Hepatocyte (in vitro differentiated cells): ENCODE measurements at places on chromosomes 2 and 18. TPM values are rescaled to one million over a fixed set of nuclear protein-coding genes. Genes with fewer than 3 reads are reported as not detected.
A peak's percentile ranks its signal among the peaks of the same experiment; 100 is the strongest.

Gene ERFE
- 0.27 TPM in 1 of 2 replicates, not detected in the other for total RNA-seq

DNA sequence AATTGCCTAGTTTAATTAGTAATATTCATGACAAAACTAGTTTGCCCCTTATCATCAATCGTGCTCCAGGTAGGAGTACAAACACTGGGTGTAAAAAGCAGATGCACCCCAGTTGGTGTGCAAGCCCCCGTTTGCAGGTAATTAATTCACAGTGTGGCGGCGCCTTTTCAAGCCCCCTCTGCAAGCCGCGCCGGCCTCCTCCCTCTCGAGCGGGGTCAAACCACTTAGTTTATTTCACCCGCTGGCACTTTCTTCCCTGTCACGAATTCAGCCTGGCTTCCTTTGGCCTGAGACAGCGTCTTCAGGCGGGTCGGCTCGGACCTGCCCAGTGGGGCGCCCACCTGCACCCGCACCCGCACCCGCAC is 64.7 kb upstream of the MAPRE2 start:
- DNase-seq = no peak

DNA sequence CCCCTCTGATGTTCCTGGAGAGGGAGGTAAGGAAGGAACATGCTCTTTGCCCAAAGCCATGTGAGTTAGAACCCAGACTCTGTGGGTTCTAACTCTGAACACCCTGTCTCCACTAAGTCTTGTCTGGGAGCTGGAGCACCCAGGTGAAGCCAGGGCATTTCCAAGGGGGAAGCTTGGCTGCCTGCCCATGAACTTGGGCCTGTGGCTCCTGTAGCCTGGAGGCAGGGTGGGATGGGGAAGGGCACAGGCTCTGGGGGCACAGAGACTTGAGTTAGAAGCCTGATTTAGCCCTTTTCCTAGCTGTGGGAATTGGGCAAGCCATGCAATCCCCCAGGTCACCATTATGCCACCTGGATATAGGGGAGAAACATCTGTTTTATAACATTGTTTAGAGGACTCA is 65.2 kb downstream of the LBH start:
- DNase-seq = no peak

GRCh38 chr2:123453046-123453700 is 571.9 kb upstream of the CNTNAP5 start:
- no peak for DNase-seq

DNA sequence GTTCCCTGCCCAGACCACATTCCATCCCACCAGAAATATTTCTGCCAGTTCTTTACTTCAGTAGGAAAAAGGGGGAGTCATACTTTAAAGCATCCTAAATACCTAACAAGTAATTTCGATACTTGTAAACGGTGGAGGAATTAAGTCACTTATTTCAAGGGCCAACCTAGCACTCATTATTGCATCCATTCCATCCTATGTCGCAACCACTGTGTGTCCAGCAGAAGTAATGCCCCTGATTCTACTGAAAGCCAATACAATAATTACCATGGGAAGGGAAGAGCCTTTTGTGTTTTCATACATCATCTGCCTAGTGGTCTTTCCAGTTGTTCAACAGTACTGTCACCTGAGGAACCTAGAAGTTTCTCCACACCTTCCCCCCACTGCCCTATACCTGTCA is 12.5 kb downstream of the SERPINB8 start:
- DNase-seq = no peak

GRCh38 chr2:14535156-14535555 is 97.4 kb upstream of the LRATD1 start:
- no peak for DNase-seq

DNA sequence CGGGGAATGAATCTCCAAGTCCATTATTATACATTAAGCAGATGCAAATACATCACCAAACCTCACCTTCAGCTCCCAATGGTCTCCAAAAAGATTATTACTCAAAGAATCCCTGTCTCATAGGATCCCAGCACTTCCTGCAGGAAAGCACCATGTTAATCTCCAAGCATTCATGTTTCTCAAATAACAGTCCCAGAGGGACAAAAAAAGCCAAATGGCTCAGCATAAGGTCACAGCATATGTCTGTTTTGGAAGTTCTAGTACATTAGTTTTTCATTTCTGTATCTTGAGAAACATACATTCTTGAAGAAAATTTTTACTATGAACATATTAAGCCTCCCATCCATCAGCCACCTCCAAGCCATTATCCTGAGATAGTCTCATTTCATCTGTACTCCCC is 103.3 kb downstream of the METTL4 start:
- no peak for DNase-seq

Gene INHBB
- total RNA-seq = 4.4 and 6.6 TPM in 2 replicates

DNA sequence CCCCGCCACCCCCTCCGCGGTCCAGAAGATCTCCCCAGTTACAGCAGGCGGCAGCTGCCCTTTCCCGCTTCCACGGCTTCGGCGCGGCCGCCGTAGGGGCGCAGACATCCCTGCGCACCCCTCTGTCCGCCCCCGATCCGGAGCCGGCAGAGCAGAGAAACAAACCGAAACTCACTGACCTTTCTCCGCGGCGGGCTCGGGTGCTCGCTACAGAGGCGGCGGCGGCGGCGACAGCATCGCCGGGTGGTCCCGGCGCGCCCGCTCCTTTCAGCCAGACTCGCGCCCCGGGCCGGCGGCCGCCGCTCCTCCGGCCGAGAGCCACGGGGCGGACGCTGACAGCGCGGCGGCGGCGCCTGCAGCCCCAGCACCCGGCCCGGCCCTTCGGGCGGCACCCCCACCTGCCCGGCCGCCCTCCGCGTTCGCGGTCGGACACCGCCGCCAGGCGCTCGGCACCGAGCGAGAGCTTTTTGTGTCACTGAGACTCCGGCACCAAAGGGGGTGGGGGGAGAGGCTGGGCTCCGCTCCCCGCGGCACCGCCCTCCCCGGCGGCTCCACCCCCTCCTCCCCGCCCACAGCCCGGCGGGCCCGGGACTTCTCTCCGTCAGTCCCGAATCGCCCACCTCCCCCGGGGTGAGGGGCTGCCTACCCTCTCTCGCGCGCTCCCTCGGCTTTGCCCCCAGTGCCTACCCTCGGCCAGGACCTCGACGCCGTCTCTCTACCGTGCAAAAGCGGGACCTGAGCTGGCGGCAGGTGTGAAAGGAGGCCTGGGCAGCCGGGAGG is 1.4 kb upstream of the RNF152 start:
- DNase-seq = peak; percentile 91

GRCh38 chr2:188235364-188235763 is 56.3 kb upstream of the GULP1 start:
- DNase-seq = no peak

Gene ASPRV1
- total RNA-seq = 0.24 and 0.73 TPM in 2 replicates

DNA sequence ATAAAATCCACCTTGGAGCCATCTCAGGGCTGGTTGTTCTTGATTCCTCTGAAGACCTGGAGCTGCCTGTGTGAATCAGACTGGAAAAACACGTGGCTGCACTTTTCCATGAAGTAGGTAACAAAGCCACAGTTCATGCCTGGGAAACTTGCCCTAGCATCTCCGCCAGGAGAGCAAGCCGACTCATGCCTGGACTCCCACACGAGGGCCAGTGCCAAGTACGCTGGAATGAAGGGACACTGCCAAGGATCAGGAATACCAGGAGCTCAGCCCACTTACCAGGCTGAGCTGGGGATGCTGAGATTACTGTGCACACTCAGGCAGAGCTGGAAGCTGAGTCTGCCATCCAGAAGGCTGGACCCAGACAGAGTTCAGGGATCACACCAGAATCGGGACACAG is 10.9 kb upstream of the FHL2 start:
- DNase-seq = peak; percentile 32

GRCh38 chr2:7969756-7970515 is 711.9 kb upstream of the ID2 start:
- DNase-seq = no peak

GRCh38 chr2:217156801-217157200 is 296.9 kb upstream of the TNP1 start:
- no peak for DNase-seq

DNA sequence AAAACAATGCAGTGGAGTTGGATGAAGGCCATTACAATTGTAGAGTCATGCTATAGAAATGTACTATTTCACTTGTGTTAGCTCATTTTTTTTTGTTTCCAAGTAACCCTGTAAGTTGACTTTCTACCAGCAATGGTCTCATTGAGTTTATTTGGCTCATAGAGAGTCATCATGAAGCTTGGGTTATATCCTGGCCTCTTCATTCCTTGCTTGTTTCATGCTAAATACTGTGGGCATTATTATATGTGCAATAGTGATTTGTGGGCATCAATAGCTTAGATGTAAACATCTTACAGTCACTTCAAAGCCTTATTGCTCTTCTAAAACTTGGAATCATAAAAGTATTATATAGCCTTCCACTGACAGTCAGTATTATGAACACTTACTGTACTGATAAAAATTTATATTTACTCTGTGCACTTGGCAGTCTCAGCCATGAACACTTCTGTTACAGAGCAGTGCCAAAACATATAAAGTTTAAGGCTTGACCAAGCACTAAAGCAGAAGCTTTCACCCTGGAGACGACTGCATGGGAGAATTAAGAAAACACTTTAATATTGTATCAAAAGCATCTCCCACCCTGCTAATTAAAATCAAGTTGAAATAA is 751.2 kb downstream of the SATB2 start:
- no peak for DNase-seq

GRCh38 chr2:162928356-162928755 is 89.8 kb upstream of the KCNH7 start:
- DNase-seq = no peak

DNA sequence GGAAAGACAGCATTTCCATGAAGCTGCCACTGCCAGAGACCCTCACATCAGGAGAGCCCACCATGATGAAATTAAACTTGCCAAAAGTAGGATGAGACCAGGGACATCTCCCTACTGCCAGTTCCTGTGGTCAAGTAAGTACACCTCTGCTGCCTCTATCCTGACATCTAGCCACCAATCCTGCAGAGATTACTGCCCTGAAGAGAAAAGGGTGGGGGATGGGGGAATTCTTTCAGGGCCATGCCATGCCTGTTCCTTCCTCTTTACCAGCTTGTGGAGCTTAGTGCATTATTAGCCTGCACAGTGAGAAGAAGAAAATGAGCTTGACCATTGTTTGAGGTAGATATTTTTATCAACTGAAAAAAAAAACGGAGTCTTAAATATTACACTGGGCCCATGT is 397.2 kb upstream of the CDH2 start:
- DNase-seq = no peak

GRCh38 chr2:120935339-120936313 is 200.0 kb downstream of the GLI2 start:
- peak; percentile 78 for DNase-seq

Gene ITGB1BP1
- 17.4 and 22.7 TPM in 2 replicates for total RNA-seq

- no peak for DNase-seq
Measured at GRCh38 chr2:81355436-81355835, 1050.9 kb upstream of the LRRTM1 start.

GRCh38 chr2:16736633-16737032 is 71.0 kb upstream of the CYRIA start:
- DNase-seq = no peak

Gene RBM45
- total RNA-seq = 12.6 and 12.7 TPM in 2 replicates

Gene DCTN1
- total RNA-seq = 72.3 and 84.3 TPM in 2 replicates

Gene ANAPC1
- 29.9 and 44.3 TPM in 2 replicates for total RNA-seq

GRCh38 chr2:46576875-46577274 is 97.5 kb downstream of the TMEM247 start:
- DNase-seq = no peak

Gene RAB27B
- 11.9 and 13.1 TPM in 2 replicates for total RNA-seq

- no peak for DNase-seq
Measured at GRCh38 chr18:41504316-41504715, 450.7 kb upstream of the PIK3C3 start.

DNA sequence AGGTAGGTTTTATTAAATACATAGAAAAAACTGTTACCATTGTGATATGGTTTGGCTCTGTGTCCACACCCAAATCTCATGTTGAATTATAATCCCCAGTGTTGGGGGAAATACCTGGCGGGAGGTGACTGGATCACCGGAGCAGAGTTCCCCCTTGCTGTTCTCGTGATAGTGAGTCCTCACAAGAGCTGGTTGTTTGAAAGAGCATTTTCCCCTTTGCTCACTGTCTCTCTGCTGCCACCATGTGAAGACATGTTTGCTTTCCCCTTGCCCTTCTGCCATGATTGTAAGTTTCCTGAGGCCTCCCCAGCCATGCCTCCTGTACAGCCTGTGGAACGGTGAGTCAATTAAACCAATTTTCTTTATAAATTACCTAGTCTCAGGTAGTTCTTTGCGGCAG is 352.7 kb upstream of the SLC39A10 start:
- peak; percentile 7 for DNase-seq

Gene DTNB
- total RNA-seq = 10.3 and 12.8 TPM in 2 replicates

DNA sequence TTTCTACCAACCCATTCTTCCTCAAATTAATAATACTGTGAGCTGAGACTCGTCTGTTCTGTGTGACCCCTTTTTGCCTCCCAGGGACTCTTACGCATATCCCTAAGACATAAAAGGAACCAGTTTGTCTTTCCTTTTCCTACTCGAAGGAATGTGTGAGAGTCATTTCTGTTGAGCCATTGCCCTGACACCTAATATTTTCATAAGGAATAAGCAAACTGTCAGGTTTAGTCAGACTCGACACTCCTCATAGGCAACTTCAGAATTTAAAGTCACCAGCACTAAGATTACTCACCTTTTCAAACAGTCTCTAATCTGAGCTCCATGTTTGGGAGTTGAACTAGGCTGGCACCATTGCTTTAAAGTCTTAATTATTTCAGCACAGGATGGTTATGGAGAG is 305.5 kb downstream of the IKZF2 start:
- no peak for DNase-seq

DNA sequence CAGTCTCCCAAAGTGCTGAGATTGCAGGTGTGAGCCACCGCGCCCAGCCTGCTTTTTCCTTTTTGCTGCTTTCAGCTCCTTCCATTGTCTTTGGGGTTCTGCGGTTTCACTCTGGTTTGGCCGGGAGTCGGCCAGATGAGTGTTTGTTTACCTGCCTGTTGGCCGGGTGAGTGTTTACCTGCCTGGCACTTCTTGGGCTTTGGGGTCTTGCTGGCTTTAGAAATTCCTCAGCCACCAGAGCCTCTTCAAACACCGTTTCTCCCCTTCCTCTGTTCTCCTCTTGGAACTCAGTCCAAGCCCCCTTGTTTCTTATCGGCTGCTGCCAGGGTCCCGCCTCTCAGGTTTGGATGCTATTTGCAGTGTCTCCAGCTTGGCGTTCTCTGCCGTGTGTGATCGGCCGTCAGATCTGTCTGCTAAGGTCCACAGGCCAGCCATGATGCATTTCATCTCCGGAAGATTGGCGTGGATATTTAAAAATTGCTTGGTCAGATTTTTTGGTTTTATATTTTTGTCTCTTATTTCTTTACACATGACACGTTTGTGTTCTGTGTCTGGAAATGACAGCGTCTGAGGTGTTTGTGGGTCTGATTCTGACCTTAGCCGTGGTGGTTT is 14.2 kb upstream of the GAL3ST2 start:
- DNase-seq = no peak

Gene FAM237A
- total RNA-seq = not detected in 2 replicates

- no peak for DNase-seq
Measured at GRCh38 chr18:43310239-43310638, 32.9 kb upstream of the SYT4 start.

Gene POMC
- total RNA-seq = 3.5 and 6.0 TPM in 2 replicates
